ENCODE measurements at places on chromosomes 1 and 21.

GRCh38 chr21:37422382-37422781 is 55.8 kb downstream of the DYRK1A start:
- no peak for DNase-seq

- no peak for DNase-seq
These were observed 21.5 kb downstream of the WLS start for GRCh38 chr1:68210829-68211228.

DNA sequence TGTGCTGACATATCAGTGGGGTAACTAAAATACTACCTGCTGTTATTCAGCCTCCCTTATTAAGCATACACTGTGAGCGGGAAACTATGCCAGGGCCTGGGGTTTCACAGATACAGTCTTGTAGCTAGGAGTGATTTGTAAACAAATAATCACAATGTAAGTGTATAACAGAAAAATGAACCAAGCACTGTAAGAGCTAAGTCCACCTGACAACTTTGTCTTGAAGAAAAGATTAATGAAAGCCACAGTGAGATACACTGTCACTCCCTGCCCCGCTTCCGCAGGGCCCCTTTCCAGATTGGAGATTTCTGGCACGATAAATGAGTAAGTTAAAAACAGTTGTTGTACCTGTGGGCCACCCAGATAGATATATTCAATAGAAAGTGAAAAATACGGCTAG is 4.8 kb downstream of the RCAN3 start:
- DNase-seq = no peak

DNA sequence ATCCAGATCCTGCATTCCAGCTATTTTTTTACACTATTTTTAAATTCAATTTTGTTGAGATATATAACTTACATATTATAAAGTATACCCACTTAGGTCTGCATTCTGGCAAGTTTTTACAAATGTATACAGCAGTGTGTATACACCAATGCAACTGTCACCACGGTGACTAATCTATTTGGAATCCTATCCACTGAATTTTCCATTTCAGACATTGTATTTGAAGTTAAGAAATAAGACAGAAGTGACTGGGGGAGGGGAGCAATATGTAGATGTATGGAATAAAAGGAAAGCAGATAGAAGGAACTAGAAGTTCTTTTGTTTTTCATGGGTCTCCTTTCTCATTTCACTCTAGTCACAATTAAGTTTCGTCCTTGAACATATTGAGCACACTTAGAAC is 431.5 kb upstream of the CHRM3 start:
- DNase-seq = no peak

- DNase-seq = no peak
These were observed 479.2 kb upstream of the USP24 start for GRCh38 chr1:55694310-55694801.

DNA sequence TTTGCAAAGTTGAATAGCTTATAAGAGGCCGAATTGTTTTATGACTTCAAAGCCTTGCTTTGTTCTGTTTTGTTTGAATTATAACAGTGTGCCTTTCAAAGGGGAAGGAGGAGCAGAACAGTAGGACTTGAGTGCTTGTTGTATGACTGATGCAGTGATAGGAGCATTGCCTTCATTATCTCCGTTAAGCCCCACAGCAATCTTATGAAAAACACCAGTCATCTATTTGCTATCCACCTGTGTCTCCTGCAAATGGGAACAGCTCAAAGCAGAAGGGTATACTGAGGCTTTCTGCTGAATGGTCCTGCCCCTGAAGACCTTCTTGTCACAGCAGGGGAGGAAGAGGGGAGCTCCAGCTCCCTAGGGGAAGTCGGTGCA is 127.5 kb downstream of the RNF220 start:
- DNase-seq = no peak

- no peak for DNase-seq
These were observed 78.1 kb upstream of the CCDC190 start for GRCh38 chr1:162939035-162939434.

DNA sequence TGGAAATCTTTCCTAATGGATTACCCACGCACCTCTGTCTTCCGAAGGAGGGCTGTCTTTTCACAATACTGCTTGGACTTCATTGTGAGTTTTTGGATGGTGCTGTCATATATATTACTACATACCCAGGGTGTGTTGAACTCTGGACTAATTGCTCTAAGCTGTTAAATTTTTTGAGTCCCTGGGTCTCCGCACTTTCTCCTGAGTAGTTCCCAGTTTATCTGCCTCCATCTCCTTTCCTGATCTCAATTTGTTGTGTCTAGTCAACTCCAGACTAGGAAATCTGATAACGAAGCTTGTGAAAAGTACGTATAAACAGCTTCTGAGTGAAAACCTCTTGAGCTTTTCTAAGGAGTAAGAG is 211.1 kb downstream of the ROR1 start:
- no peak for DNase-seq

Data from activated CD4-positive, alpha-beta T cell treated with anti-CD3 and anti-CD28 coated beads, Interleukin-10, Interleukin-2, amounts not matched to agents 100 ng/mL and 50 ng/mL, durations not matched to agents 16 hours and 8 hours (primary cell).